Jurkat, Clone E6-1 (cell line): ENCODE measurements at places on chromosomes 4 and X.

GRCh38 chr4:168841000-168841671 lies 168.9 kb downstream of the CBR4 start:
- DNase-seq, result no peak

GRCh38 chrX:43940816-43941474 lies 32.2 kb downstream of the NDP start:
- DNase-seq, result no peak

DNA sequence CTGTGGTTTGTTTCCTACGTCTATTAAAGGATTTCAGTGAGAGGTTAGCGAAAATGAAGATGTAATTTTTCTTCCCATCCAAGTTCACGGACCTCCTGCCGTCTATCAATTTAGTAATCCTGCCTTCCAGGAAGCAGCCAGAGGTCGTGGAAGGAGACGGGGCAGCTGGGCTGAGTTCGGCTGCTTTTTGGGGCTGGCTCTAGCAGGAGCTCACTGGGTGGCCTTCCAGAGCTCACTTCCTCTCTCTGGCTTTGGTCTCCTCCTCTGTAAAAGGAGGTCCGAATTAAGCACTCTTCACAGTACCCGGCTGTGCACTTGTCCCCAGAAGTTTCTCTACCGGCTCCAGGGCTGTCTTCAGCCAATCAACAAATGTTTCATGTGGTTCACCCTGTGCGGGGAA lies 295.4 kb downstream of the BCOR start:
- no peak for DNase-seq

- peak; percentile 33 for DNase-seq
Measured at GRCh38 chr4:73127839-73128453, 58.4 kb upstream of the COX18 start.

DNA sequence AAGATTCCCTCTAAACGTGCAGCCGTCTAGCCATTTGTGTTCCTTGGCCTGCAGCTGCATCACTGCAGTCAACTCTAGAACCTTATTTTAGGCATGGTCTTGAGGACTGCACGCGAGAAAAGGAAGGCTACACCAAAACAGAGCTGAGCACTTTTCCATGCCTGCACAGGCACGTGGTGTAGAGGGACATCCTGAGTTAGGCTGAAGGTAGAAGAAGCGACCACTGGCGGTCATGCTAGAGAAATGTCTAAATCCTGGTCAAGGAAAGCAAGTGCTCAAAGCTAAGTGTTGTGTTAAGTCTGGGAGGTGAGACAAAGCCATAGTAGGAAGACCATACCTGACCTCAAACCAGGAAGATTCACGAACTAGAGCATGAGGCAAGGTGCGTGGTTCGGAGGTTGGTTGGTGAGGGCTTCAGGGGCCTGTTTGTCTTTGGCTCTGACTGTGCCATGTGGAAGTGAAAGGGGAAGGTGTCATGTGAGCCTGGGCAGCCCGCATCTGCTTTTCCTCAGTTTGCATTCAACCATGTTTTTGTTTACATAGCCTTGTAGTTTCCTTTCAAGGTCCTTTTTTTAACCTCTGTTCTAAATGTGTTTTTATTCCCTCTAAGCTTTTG lies 203.8 kb downstream of the AASDH start:
- no peak for DNase-seq

DNA sequence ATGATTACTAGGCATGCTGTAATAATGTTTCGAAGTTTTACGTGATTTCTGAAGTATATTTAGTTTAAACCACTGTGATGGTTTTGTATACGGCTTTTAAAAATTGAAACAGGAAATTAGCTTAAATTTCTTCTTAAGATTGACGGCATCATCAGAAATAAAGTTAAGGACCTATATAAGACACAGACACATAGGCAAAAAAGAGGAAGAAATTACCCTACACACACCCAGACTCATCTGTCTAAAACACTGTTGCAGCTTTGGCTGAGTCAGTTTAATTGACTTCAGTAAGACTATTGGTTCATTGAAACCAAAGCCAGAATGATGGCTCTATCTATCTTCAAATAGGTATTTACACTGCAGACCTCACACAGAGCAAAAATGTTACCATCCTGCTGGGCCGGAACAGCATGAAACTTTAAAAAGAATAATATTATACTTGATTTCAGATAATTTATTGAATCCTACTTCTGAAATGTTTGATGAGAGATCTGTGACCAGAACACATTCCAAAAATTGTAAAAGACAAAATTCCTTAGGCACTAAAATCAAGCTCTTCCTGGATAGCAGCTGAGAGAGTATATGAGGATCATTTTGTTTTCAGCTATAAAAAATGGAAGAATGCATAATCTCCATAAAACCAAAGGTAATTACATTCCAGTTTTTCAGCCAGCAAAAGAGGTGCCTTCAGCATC lies 4.5 kb downstream of the HHIP start:
- peak; percentile 68 for DNase-seq

GRCh38 chr4:42655921-42656678 lies 805 bp downstream of the ATP8A1 start:
- DNase-seq, result no peak

DNA sequence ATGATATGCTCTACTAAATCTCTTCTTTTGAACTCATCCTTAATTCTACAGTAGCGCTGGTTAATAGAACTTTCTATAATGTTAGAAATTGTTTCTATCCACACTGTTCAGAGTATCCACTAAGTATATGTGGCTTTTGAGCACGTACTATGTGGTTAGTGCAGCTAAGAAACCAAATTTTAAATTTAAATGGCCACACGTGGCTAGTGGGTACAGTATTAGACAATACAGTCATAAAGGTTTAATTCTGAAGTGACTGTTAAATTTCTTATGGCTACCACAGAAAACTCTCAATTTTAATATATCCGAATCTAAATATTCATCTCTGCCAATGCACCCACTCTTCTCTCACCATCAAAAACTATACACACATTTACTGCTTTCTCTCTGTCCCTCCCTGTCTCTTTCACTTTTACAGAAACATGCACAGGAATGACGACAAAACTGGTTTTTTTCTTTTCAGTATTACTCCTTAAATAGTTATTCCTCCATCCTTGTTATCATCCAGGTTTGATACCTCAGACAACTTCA lies 583.9 kb downstream of the KCTD8 start:
- DNase-seq, result no peak
